Activated CD8-positive, alpha-beta memory T cell treated with anti-CD3 and anti-CD28 coated beads for 4 hours (primary cell): ENCODE measurements at places on chromosomes 5 and 9.
A peak's percentile ranks its signal among the peaks of the same experiment; 100 is the strongest.

- DNase-seq, result no peak
Observed at GRCh38 chr5:61318376-61318775, 13.7 kb upstream of the ZSWIM6 start.

DNA sequence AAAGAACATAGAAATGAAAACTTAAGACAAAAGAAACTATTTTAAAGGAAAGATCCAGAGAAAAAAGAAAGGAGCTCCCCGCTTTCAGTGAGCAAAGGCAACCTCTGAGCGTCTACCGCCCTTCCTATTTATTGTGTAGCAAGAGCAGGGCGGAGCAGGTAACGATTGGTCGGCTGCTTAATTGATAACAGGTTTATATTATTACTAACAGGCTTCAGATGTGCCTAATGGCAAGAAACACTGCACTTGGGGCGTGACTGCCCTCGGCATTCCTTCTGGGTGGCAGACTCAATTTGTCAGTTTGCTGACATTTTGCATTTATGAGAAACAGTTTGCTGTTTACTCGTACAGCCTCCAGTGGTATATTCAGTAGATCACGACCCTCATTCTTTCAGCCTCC lies 482.7 kb upstream of the C9orf72 start:
- DNase-seq, result no peak

- peak; percentile 41 for DNase-seq
Observed at GRCh38 chr9:128160603-128160987, 530 bp downstream of the BBLN start.

- no peak for DNase-seq
Observed at GRCh38 chr5:133705331-133705730, 93.0 kb upstream of the FSTL4 start.
